ENCODE measurements at places on chromosomes 7 and 10. TPM values are rescaled to one million over a fixed set of nuclear protein-coding genes. Genes with fewer than 3 reads are reported as not detected.

The COL17A1 gene
- total RNA-seq: not detected

DNA sequence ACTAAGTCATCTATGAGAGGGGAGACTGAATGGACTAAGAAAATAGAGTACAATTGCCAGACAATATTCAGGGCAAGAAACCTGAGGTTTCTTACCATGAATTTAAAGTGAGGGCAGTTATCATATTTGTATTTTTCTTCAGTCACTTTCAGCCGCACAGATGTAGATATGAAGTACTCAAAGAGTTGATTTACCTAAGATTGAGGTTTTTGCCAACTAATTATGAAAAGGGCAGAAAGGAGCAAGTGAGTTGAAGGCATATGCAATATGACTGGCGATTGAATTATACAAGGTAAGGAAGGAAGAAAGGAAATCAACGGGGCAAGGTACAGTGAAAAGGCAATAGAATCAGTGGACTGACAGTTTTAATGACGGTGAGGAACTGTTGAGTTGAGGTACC is 17.8 kb downstream of the CNOT4 start:
- DNase-seq: no peak
- H3K4me1 ChIP-seq: no peaks in the 10 kb centered on the region
- no peak overlapping the region for H3K27ac ChIP-seq
- H3K27me3 ChIP-seq: no peaks in the 10 kb centered on the region
- H3K36me3 ChIP-seq: no peaks in the 10 kb centered on the region

The NIPSNAP2 gene
- total RNA-seq: 93.7 TPM

DNA sequence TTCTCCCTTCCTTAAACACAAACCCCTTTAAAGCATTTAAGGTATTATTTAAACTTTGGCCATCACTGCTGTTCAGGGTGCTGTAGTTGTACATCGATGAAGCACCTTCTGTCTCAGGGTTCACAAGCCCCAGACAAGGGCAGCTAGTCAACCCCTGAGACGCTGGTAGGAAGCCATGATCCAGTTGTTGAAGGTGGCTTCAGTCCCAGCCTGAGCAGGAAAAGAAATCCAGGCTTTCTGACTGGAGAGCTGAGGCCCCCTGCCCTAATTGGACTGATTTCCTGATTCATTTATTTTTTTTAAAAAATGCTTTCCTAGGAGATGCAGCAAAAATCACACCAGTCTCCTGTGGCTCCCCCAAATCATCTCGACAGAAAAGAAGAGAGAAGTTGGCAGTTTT is 15.8 kb downstream of the CPA1 start:
- H3K4me3 ChIP-seq: no peak overlapping the region
- peaks cover 30% of the 10 kb centered on the region for H3K4me1 ChIP-seq
- H3K36me3 ChIP-seq: peaks cover 3% of the 10 kb centered on the region
- no peak overlapping the region for H3K27ac ChIP-seq
- no peak for DNase-seq
- H3K27me3 ChIP-seq: no peaks in the 10 kb centered on the region

DNA sequence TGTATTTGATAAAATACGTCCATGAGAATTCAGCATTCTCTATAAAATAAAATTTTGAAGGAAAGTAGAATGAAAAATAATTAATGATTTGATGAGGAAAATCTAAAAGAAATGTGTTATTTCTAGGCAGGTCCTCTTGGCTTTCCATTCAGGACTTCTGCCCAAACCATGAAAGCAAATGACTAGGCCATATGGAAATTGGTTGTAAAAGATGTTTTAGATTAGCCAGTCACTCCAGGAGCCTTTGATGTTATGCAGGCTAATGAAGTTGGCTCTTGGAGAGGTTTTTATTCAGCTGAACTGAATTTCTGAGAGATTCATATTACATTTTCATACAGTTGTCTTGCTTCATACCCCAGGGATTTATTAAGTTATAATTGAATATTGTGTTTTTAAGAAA is 452.8 kb downstream of the SDK1 start:
- no peak overlapping the region for H3K27ac ChIP-seq
- no peaks in the 10 kb centered on the region for H3K27me3 ChIP-seq
- H3K4me1 ChIP-seq: peaks cover 7% of the 10 kb centered on the region
- DNase-seq: peak; percentile 9
- H3K36me3 ChIP-seq: no peaks in the 10 kb centered on the region
- no peak overlapping the region for H3K4me3 ChIP-seq

Measured in A673 (cell line).